ENCODE measurements at places on chromosomes 2 and 18.

- no peak for DNase-seq
These were observed 93.9 kb downstream of the RHOB start for GRCh38 chr2:20540587-20541293.

DNA sequence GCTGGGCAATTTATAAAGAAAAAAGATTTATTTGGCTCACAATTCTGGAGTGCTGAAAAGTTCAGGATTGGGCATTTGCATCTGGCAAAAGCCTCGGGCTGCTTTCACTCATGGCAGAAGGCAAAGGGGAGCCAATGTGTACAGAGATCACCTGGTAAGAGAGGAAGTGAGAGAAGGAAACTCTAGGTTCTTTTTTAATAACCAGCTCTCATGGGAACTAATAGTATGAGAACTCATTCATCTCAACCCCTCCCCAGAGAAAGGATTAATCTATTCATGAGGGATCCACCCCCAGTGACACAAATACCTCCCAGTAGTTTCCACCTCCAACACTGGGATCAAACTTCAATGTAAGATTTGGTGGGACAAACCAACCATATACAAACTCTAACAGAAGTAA is 129.0 kb downstream of the EVA1A start:
- DNase-seq: no peak

- DNase-seq: no peak
These were observed 164.8 kb downstream of the PRKCE start for GRCh38 chr2:45816272-45816671.

DNA sequence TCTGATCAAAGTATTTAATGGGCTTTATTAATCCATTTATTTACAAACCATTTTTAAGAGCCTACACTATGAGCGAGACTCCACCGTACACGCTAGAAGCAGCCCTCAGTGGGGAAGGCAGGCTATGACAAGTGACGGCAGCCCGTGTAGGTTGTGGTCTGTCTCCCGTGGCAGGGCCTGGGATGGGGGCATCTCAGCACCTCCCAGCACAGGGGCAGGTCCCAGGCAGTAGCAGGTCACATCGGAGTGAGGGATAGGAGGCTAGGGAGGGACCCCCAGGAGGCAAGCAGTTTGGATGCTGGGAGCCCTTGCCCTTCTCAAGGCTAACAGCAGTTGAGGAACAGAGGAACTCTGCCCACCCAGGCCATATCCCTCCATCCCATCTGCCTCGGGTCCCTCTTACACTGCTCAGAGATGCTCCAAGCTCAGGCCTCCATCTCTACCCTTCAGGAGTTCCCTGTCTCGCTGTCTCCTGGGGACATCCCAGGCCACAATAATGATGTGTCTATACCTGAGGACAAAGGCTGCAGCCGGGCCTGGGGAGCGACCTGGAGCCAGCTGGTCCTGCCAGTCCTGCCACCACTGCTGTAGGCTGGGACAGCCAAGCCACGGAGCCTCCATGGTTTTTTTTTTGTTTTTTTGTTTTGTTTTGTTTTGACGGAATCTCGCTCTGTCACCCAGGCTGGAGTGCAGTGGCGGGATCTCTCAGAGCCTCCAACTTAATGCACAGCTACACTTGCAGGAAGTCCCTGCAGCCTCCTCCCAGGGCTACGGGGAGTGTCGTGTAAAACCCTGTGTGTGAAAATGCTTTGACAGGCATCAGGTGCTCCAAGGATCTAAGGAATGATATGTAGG is 92.0 kb downstream of the NDUFA10 start:
- DNase-seq: no peak

DNA sequence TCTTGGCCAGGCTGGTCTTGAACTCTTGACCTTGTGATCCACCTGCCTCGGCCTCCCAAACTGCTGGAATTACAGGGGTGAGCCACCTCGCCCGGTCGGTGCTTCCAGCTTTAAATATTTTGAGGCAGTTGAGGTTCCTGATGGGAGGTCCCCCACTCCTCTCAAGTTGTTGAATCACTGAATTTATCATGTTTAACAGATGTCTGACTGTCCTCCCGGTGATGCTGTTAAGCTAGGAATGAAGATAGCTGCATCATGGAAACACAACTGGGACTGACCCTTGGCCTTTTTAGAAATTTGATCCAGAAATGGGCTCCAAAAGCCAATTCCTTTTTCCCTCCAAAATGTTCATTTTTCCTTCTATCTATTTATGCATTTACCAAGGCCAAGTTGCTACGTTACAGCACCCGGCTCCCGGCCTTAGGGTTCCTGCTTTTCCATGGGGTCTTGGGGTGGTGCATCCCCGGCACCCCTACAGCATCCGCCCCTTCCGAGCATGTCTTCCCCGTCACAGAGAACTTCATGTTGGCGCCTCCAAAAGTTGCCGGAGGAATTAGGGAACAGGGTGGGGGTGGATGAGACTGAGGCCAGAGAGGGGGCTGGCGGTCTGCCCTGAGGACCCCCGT is 43.9 kb downstream of the PAX8 start:
- DNase-seq: no peak

DNA sequence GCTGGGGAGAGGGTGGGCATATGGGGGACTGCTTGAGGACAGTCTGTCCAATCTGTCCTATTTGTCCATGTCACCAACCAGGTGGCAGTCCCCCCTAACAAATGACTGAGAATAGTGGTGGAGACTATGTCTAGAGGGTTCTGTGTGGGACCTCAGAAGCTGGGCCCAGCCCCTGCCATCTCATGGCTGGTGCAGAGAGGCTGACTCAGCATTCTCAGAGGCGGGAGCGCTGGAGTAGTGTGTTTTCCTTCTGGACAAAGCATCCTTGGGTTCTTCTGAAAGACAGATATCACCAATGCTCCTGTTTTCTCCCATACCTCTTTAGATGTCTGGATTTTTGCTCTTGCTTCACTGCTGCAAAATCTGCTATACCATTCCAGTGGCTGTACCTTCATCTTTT is 44.1 kb upstream of the SP140L start:
- no peak for DNase-seq

DNA sequence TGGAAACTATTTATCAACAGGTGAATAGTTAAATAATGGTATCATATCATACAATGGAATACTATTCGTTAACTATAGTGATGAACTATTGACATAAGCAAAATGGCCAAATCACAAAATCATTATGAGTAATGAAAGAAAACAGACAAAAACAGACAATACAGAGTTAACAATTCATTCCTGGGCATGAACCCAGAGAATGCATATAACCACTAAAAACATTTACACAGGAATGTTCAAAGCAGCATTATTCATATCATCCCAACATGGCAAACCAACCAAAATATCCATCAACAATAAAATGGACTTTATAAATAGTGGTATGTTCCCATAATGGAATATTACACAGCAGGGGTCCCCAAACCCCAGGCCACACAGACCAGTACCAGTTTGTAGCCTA is 131.2 kb upstream of the CYP1B1 start:
- no peak for DNase-seq

DNA sequence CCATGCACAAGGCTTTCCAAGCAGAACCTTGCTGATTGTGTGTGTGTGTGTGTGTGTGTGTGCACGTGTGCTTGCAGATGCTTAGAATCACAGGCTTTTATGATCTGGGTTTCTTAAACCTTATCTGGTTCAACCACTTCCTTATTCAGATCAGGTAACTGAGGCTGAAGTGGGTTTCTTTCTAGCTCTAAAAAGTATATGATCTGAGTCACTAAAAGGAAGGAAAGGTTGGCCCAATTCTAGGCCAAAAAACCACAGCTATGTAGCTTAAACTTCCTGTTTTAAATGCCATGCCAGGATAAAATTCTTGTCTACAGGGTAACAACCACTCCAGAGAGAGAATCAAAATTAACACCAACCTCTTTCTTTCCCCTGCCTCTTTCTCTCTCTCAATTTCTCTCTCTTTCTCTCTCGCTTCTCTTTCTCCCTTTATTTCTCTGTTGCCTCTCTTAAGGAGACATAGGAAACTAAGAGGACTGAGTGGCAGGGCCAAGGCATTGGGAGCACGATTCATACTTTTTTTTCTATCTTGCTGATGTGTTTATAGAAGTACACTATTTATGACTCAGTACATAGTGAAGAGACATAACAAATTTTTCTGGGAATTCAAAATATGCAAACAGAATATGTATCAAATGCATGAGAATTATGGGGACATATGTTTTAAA is 140.3 kb downstream of the TRIB2 start:
- peak; percentile 95 for DNase-seq

GRCh38 chr18:8499810-8500675 is 109.2 kb upstream of the RAB12 start:
- DNase-seq: no peak

DNA sequence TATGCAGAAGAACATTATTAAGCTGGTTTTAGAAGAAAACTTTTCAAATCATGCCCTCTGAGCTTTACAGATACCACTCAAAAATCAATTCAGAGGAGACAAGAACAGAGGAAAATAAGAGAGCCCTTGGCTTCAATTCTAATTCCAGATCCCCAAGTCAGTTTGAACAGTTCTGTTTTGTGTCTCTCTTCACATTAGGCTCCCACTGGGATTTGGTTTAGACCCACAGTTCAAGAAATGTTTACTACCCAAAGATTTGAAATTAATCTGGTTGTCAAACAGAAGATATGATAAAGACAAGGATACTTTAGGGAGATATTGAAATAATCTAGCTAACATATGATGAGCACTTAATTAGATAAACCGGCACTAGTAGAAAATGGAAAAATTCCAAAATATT is 329.5 kb downstream of the RAD51AP2 start:
- no peak for DNase-seq

DNA sequence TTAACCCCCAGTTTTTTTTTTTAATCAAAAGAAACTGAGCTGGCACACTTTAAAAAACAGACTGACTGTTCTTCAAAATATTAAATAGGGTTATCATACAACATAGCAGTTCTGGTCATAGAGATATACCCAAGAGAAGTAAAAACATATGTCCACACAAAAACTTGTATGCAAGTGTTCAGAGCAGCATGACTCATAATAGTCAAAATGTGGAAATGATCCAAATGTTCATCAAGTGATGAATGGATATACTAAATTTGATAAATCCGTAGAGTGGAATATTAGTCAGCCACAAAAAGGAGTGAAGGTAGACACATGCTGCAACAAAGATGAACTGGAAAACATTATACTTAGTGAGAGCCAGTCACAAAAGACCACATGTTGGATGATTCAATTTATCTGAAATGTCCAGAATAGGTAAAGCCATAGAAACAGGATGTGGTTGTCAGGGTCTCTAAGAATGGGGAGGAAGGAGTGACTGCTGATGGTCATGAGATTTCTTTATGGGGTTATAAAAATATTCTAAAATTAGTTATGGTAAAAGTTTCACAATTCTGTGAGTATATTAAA is 5.1 kb downstream of the SMIM21 start:
- DNase-seq: peak; percentile 30

GRCh38 chr2:23199115-23199918 is 185.7 kb upstream of the KLHL29 start:
- DNase-seq: peak; percentile 36

DNA sequence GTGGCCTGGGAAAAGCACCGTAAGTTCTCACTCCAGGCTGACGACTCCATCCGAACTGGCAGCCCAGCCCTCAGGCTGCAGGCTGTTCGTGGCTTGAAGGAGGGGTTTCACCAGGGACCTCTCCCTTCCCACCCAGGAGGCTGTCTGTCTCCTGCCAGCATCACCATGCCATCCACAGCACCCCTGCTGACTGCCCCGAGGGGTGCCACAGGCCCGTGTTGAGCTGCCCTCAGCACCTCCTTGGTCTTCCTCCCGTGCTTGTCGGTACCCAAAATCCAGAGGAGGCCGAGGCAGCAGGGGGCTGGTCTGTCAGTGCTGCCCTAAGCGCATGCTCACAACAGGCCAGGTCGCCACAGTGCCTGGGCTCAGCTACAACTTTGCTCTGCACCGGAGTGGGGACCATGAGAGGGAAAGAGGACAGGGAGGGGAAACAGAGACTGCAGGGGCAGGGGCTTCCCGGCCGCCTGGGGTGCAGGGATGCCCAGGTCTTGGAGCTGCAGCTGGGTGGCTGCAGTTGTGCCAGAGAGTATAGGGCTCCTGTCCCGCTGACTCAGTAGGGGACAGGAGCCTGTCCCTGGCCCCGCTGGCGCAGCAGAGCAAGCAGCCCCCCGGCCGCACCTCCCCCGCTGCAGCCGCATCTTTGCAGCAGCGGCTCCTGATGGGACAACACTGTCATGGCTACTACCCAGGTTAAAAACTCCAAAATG is 963.7 kb upstream of the CRIM1 start:
- DNase-seq: no peak

DNA sequence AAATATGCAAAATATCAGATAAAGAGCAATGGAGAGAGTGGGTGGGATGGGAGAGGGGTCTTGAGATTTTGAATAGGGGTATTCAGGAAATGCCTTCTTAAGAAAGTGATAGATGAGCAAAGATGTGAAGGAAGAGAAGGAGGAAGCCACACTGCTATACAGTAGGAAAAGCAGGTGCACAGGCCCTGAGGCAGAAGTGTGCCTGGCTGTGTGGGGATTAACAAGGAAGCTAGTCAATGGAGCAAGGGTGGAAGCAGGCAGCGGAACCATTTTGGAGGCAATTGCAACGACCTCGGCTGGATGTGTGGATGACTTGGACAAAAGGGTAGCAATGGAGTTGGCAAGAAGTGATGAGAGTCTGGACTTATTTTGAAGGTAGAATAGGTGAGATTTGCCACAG is 11.0 kb upstream of the CNGA3 start:
- no peak for DNase-seq

DNA sequence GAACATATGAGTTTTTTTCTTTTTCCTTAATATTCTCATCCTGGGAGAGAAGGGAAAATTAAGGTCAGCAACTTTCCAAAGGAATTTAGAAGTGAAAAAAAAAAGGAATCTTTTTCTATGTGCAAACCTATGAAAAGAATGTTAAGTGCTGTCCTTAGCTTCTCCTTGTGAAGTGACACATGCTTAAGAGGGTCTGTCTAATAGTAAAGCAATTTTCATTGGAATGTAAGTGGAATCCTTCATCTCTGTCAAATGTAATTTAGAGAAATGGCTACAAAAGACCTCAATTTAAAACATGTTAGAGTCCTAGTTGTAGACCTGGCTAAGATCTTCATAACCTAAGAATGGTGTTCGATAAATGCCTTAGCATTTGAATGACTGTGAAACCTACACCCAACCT is 117.4 kb upstream of the EPB41L3 start:
- no peak for DNase-seq

- DNase-seq: peak; percentile 56
These were observed 673 bp downstream of the PCBP1 start for GRCh38 chr2:70087702-70088597.

All from fibroblast of lung (primary cell).